Large intestine (tissue), 12 donors: ENCODE measurements at places on chromosomes 3 and 15.

GRCh38 chr15:40960151-40960885 lies 7.0 kb downstream of the CHAC1 start:
- no peak for DNase-seq

- DNase-seq = no peak
Observed at GRCh38 chr15:60760646-60761504, 281.9 kb upstream of the ICE2 start.

DNA sequence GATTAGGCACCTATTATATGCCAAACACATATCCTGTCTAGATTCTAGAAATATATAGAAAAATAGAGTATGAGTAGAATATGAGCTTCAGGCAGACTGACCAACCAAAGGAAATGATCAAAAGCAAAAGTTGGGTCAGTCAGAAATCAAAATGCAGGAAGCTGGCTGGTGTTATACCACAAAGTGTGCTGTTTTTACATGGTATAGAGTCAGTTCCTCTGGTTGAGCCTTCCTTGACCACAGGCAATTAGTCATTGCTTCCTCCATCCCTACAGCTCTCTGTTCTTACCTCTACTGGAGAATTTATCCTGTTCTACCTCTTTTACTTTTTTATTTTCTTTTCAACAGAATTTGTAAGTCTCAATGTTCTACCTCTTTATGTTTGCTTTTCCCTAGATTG lies 149.8 kb downstream of the TMCO5A start:
- no peak for DNase-seq

DNA sequence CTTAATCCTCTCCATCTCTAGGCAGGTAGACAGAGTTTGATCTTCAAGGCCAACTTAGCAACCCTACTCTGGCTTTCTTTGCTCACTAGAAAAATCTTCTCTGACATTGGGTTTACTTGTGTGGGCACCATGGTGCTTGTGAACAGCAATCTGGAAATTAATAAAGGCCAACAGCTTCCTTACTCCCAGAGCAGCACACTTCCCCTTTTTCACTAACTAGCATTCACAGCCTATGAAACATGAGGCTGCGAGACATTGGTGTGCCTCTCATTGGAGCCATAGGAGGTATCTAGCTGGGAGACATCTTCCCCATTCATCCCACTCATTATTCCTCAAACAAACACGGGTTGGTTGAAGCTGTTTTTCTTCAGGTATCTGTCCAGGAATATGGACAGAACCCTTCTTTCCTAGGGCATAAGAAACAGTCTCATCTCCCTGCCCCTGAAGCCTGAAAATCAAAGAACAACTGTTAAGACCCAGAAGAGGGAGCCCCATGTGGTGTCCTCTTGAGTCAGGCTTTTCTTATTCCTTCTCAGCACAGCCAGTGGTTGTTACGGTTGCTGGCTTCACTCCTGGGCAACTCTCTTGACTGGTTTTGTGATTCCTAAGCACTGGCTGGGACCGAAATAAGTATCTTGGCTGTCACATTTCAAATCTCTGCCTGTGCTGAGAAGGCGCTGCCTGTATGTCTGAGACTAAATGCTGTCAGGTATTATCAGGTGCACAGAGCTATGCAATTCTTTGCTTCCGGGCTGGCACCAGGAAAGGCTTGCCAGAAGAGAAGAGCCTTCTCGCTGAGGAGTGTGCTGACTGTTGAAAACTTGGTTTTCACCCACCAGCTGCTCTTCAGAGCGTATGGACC lies 194.4 kb downstream of the FEZF2 start:
- DNase-seq = no peak

DNA sequence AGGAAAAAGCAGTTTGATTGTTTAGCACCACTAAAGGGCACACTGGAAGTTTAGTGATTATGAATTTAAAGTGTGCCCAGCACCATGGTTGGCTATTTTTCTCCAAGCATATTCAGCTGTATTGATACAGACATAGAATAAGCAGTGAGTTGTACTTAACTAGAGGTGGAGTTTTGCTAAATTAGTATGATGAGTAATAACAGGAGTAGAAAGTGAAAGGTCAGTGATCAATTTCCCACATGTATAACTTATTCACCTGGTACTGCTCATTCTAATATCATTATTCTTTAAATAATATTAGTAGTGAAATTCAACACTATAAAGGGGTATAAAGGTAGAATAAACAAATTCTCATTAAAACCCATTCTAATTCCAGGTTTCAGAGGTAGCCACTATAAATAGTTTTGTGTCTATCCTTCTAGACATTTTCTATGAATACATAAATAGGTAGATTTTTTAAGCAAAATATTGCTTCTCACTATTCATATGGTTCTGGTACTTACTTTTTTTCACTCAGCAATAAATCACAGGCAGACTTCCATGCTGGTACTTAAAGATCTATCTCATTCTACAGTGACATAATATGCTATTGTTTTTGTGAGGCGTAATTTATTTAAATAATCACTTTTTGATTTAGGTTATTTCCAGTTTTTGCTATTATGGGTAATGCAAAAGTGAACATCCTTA lies 732.9 kb downstream of the VGLL3 start:
- no peak for DNase-seq

DNA sequence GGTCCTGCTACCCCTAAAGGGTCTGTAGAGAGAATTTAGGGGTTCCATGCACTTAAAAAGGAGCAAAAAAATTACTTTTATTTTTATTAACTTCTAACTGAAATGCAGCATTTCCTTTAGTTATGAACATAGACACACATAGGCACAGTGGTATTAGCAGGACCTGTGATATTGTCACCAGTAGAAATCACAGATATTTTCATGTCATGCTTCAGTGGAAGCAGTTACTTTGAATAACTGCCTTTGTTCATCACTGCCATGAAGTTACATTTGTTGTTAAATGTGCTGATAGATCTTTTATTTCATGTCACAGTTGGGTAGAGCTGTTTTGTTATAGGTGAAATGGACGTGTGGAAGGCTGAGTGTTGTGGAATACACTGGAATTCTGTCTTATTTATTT lies 37.4 kb downstream of the TRAK1 start:
- DNase-seq = no peak

- no peak for DNase-seq
Observed at GRCh38 chr15:57223887-57224286, 152.4 kb upstream of the CGNL1 start.

GRCh38 chr3:4588466-4588865 lies 95.3 kb downstream of the ITPR1 start:
- DNase-seq = no peak

GRCh38 chr15:91258415-91258759 lies 158.3 kb downstream of the SV2B start:
- DNase-seq = no peak

- no peak for DNase-seq
Observed at GRCh38 chr3:154885418-154885817, 194.7 kb upstream of the MME start.

GRCh38 chr3:135739779-135740178 lies 225.7 kb upstream of the PPP2R3A start:
- DNase-seq = no peak

- no peak for DNase-seq
Observed at GRCh38 chr3:11074011-11074410, 80.3 kb upstream of the HRH1 start.

GRCh38 chr15:65937054-65937453 lies 67.8 kb downstream of the RAB11A start:
- DNase-seq = no peak

DNA sequence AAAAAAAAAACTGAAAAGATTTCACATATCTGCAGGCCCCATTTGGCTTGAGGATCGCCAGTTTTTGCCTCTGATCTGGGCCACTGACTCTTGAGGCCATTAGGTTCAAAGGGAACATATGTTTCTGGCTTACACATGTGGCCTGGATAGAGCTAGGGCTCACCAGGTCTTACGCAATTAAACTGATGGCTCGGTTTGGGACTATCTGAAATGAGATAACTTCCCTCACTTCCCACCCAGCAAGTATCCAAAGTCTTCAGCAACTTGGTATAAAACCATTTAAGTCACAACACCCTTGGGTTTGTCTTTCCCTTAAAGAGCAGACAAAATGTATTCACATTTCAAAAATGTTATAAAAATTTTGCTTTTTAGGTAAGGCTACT lies 36.3 kb downstream of the LRIG1 start:
- no peak for DNase-seq
